ENCODE measurements at places on chromosomes 7 and 10. TPM values are rescaled to one million over a fixed set of nuclear protein-coding genes. Genes with fewer than 3 reads are reported as not detected.

Gene PRPS1L1
- total RNA-seq = not detected

Gene SRI
- 85.9 TPM for total RNA-seq

Gene TUBAL3
- total RNA-seq = not detected

Gene PITX3
- total RNA-seq = not detected

Gene WNT8B
- not detected for total RNA-seq

Gene WDR86
- total RNA-seq = 17.6 TPM
